ENCODE measurements at places on chromosomes 2 and 18.

GRCh38 chr2:100248971-100249370 is 73.3 kb downstream of the LONRF2 start:
- no peak for DNase-seq

DNA sequence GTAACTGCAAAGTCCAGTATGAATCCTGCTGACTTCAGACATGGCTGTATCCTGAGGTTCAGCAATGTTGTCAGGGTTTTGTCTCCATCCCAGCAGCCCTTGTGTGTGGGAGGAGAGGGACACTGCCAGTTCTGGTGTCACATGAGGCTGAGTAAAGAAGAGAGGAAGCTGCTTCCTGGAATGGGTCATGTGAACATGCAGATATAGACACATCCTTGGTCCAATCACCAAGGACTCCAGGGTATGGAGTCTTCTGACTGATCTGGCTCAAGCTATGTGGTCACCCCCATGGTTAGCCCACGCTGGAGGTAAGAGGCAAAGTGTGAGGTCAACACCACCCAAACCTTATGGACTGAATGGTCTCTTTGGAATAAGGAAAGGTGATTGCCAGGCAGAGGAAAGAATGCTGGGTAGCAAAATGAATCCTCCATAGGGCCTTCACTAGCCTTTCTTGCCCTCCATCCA is 134.4 kb upstream of the SLC1A4 start:
- DNase-seq = no peak

DNA sequence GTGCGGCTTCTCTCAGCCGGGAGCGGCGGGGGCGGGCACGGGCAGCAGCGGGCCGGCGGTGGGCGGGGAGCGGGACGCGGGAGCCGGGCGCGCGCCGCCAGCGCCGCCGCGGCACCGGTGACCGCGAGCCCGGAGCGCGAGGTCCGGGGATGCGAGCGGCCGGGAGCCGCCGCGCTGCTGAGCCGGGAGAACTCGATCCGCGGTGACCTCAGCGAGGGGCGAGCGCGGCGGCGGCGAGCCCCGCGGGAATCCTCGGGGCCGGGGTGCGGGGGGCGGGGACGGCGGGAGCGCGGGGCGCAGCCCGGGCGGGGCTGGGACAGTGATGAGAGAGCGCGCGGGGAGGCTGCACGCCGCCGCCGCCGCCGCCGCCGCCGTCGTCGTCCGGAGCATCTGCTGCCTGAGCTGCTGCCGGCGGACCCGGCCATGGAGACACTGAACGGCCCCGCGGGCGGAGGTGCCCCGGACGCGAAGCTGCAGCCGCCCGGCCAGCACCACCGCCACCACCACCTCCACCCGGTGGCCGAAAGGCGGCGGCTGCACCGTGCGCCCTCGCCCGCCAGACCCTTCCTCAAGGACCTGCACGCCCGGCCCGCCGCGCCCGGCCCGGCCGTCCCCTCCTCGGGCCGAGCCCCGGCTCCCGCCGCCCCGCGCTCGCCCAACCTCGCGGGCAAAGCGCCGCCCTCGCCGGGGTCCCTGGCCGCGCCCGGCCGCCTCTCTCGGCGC is at the start of gene MTCL1:
Gene MTCL1, plus strand, starts transcription at position 319 of the 723 bp plus-strand sequence. Its CDS starts 105 bp downstream, at position 424.
- no peak for DNase-seq

- DNase-seq = no peak
Observed at GRCh38 chr2:104468846-104469245, 385.1 kb upstream of the POU3F3 start.

DNA sequence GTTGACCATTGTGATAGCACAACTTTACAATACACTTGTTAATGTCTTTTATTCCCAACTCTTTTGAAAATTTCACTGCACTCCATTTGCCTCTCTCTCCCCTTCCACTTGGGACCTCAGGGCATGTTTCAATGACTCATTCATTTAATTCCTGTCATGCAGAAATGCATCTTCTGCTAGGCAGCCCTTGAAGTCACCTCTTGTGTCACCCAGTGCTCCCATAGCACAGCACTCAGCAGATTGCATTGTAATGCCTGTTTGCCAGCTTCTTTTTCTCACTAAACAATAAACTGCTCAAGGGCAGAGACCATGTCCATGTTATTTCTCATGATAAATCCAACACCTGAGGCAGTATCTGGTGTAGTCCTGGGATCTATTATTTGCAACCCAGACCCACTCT is 85.9 kb upstream of the ACSL3 start:
- no peak for DNase-seq

DNA sequence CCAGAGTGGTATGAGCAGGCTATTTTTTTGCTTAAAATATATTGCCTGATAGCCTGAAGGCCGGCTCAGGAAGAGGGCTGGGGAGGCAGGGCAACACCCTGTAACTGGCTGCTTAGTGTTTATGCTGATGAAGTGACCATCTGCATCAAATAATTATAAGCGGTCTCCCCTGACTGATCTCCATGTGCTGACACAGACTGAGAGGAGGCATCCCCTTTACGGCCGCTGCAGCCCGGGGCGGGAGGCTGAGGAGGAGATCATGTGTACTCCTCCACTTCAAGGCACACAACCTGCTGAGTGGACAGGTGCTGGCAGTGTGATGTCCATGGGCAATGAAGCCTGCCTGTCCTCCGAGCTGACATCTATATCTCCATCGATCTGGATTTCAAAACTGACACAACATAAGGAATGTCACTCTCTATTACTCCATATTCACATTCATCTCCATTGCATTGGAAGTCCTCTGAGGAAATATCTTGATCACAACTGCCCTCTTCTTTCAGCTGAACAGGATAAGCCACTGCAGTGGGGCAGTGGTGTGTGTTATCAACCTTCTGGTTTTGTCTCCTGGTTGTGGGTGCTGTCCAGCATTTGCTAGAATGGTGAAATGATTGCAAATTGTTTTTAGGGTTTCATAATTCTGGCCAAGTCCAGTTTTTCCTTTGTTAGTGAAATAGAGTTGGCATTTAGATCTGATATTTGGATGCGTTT is 143.5 kb downstream of the AQP4 start:
- no peak for DNase-seq
